Activated CD8-positive, alpha-beta memory T cell treated with anti-CD3 and anti-CD28 coated beads for 1 hour (primary cell): ENCODE measurements at places on chromosomes 12 and 14.

GRCh38 chr14:59177262-59177661 is 11.2 kb upstream of the DAAM1 start:
- DNase-seq: no peak

DNA sequence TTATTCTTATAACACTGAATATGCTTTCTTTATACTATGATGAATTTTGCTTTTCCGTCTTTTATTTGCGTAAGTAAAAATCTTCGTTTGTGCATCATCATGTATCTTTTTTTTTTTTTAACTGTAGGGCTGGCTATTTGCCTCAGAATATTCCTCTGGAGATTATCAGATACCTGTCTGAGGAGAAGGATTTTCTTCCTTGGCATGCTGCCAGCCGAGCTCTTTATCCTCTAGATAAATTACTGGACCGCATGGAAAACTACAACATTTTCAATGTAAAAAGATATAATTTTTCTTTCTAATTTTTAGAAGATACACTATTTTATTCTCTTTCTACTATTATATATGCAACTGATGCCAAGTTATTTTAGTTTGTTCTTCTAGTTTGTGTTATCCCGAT is 346.6 kb downstream of the TRHDE start:
- no peak for DNase-seq

DNA sequence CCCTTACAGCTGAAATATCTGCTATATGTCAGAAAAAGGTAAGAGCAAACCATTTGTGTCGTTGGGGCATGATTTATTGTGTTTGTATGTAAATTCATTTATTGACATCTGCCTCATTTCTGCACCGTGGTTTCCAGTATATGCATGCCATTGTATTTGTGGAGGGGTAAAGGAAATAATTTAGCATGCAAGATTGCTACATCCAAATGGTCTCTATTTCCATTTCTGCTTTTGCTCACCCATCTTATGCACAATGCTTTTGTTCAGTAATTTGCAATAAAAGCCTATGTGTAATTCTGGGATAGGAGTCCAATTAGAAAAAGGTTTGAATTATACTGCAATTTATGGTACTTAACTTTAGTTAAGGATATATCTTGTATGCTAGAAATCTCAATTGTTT is 101.8 kb downstream of the UNC79 start:
- DNase-seq: no peak

GRCh38 chr14:70881549-70882177 is 25.6 kb upstream of the PCNX1 start:
- no peak for DNase-seq

DNA sequence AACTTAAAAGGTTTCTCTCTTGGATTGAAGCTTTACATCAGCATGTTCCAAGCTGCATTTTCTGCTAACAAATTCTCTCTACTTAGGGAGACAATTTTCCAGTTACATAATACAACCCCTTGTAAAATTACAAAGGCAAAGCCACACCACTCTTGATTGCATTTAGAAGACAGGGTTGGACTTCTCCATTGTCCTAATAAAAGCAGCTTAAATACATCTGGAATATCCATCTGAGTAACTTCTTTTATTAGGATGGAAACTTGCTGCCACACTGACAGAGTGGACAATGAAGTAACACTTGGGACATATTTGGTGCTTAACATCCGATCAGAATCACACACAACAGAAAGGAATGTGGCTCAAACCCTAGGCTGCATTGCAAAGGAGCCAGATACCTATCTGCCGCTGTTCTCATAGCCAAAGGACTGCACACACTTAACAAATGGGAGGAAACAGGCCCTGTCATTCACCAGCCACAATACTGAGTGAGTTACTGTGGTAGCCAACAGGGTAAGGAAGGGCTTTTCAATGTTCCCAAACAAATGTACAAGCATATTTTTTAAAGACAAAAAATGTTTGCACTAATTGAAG is 157.2 kb downstream of the PAX9 start:
- no peak for DNase-seq

DNA sequence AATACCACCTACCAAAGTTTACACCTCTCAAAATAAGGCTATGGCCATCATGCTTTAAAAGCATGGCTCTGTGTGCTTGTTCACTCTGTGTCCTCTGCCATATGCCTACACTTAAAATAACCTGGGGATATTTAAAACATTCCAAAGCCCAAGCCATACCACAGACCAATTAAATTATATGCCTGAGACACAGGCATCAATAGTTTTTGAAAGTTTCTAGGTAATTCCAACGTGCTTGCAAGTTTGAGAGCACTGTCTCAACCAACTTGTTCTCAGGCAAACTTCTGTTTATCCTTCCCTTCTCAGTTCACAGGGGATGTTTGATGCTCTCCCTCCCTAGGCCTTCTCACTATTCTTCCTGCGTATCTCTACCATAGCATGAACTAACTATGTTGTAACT is 3.4 kb upstream of the FRMD6 start:
- DNase-seq: no peak

- no peak for DNase-seq
These were observed 479.8 kb downstream of the FUT8 start for GRCh38 chr14:65892315-65892714.

DNA sequence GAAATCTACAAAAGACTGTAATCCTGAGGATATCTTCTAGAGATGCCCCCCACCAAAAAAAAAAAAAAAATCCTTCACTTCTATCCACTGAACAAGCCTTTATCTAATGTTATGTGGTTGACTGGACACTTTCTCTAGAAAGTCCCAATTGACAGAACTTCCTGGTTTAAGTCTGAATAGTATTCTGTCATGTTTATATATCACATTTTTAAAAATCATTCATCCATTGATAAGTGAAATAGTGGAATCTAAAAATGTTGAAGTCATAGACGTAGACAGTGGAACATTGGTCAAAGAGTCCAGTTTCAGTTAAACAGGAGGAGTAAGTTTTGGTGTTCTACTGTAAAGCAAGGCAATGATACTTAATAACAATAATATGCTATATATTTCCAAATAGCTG is 297.0 kb downstream of the SSPN start:
- no peak for DNase-seq

GRCh38 chr14:52917735-52918134 is 33.1 kb downstream of the FERMT2 start:
- no peak for DNase-seq

GRCh38 chr14:60963761-60964160 is 17.1 kb downstream of the TRMT5 start:
- no peak for DNase-seq

- DNase-seq: no peak
These were observed 8.4 kb downstream of the ZC2HC1C start for GRCh38 chr14:75077794-75078193.

- no peak for DNase-seq
These were observed 305 bp upstream of the SLC16A7 start for GRCh38 chr12:59595565-59595882.

DNA sequence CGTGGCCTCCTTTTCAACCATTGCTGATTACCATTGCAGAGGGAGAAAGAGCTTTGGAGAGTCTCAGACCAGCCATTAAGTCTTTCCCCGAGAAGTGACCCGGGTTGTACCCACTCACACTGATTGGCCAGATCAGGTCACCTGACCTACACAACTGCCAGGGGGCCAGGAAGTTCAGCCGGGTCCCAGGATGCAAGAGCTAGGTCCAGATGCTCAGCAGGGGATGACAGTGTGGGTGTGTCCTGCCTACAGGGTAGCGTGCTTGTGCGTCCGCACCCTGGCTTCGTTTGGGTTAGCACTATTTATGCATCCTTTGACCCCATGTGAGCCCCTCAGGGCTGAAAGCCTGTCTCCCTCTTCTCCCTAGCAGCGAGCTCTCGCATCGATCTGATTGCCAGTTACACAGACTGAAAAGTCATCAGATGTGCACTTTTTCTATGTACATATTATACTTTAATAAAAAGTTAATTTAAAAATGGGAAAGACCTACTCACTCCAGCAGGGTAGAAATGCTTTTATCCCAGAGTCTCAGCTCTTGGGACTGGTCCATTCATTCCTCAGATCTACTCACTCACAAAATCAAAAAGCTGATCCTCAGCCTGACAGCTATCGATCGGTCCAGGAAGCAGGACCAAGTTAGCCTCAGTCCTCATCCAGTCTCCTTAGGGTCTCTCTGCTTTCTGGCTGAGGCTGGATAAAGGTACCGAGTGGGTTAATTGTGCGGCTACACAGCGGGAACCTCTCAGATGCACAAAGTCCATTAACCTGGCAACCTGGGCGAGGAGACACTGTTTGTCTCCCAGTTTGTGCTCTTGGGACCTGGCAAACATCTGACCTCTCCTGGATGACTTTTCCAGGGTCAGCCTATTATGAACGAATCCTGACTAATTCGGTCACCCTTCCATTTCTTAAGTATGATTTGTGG is 68.0 kb downstream of the SERPINA3 start:
- no peak for DNase-seq

DNA sequence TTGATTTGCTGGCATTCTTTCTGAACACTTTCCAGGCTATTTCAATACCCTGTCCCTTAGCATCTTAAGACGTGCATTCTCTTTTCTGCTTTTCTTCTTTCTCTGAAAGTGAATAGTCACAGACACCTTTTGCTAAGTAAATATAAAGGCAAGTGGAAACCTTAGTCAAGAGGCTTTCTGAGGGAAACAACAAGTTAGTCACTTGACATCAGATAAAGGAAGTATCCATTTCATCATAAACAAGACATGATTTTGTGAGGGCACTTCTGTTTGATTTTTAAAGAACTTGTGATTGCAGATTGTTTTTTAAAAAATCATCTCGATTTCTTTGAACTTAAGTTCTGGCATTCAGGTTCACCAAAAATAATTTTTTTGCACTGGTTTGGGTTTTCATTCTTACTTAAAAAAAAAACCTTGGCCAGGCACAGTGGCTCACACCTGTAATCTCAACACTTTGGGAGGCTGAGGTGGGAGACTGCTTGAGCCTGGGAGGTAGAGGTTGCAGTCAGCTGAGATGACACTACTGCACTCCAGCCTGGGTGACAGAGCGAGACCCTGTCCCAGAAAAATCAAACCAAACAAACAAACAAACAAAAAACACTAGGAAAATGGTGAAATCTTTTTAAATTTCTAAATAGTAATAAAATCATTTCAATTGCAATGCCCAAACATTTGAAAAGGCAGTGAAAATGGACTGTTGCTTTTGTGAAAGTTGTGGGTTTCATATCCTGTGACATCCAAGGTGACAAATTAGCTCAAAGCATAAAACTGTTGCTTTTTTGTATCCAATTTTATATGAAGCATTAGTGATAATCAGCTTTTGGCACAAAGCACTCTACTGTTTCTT is 8.3 kb upstream of the KLHL42 start:
- DNase-seq: no peak

GRCh38 chr12:119565404-119565803 is 28.2 kb upstream of the TMEM233 start:
- DNase-seq: no peak

GRCh38 chr14:69625299-69626131 is 14.1 kb downstream of the SUSD6 start:
- peak; percentile 30 for DNase-seq

GRCh38 chr12:119791453-119791852 is 85.7 kb downstream of the CIT start:
- no peak for DNase-seq

- no peak for DNase-seq
These were observed 175.3 kb downstream of the EMP1 start for GRCh38 chr12:13371797-13372196.

- DNase-seq: no peak
These were observed 70.7 kb downstream of the NOVA1 start for GRCh38 chr14:26527095-26527494.

GRCh38 chr12:88836156-88836555 is 255.9 kb upstream of the KITLG start:
- no peak for DNase-seq

DNA sequence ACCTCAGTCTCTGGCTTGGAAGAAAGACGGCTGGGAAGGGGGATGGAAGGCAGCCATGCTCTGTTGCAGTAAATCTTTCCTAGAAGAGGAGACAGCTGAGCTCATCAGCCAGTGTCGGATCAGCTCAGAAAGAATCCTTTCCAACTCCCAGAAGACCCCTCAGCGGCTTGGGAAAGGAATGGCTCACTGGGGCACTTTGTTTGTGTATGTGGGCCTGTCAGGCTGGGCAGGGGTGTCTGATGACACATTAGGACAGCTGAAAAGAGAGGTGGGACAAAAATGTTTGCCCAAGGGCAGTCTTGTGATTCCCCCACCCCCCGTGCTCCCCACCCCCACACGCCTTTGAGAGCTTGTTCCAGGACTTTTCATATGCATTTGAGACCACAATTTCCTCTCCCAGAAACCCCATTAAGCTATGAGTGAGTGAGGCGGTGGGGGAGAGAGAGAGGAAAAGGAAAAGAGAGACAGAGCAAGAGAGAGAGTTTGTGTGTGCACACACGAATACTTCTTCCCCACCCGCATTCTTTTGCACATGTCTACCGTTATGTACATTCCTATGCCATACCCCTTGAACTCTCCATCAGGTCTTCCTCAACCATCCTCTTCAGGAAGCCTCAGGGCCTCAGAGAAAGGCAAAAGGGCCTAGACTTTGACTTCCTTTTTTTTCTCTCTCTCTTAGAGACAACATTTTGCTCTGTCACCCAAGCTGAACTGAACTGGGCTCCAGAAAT is 198.9 kb downstream of the ZFP36L1 start:
- DNase-seq: no peak

DNA sequence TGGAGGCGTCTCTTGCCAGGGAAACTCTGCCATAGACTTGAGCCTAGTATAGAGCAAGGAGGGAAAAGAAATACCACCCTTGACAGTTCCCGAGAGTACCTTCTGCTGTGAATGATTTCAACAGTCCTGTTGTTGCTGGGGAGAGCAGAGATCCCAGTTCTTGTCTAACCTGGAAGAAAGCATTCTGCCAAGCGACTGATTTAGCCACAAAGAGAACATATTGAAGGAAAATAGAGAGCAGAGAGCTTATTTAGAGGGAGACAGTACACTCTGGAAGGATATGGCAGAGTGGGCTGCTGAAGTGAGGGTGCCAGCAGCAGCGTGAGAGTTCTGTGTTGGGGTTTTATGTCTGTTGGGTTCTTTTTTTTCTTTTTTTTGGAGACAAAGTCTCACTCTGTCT is 966.9 kb upstream of the TMEM132C start:
- DNase-seq: no peak

- no peak for DNase-seq
These were observed 406 bp downstream of the TMEM263 start for GRCh38 chr12:106956048-106956578.

DNA sequence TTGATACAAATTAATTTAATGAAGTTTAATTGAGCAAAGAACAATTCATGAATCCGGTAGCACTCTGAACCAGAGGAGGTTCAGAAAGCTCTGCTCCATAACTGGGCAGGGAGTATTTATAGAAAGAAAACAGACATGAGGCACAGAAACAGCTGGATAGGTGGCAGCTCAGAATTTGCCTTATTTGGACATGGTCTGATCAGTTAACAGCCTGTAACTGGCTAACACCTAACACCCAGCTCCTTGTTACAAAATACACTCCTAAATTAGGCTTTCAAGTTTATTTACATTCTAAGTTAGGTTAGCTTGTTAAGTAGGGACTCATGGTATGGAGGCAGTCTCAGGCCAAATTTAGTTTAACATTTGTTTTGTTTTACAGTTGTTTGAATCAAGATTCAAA is 67.8 kb upstream of the TMCC3 start:
- no peak for DNase-seq

DNA sequence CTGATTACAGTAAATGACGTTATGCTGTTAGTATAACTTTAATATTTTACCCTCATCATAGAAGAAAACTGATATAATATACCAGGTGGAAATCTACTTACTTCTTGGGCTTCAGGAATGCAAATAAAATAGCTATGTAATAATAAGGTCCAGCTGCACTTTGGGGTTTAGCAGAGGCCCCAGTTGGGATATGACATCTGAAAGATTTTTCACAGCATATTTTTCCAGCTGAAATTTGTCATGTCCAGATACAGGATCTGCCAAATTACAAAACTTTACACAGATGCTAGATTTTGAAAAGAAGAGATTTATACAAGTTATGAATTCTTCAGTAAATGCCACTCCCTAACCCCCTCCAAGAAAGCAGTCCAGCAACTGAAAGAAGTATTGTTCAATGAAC is 29.2 kb upstream of the DCN start:
- no peak for DNase-seq
